ENCODE measurements at places on chromosomes 7 and 10.

GRCh38 chr7:134357486-134357885 is 40.8 kb upstream of the SLC35B4 start:
- no peak for DNase-seq

- DNase-seq, result no peak
These were observed 15.5 kb downstream of the DENND10 start for GRCh38 chr10:119119400-119119799.

- no peak for DNase-seq
These were observed 45.1 kb downstream of the CYP2C9 start for GRCh38 chr10:94983555-94983954.

- DNase-seq, result peak; percentile 19
These were observed 82.5 kb upstream of the CREB5 start for GRCh38 chr7:28329661-28330363.

DNA sequence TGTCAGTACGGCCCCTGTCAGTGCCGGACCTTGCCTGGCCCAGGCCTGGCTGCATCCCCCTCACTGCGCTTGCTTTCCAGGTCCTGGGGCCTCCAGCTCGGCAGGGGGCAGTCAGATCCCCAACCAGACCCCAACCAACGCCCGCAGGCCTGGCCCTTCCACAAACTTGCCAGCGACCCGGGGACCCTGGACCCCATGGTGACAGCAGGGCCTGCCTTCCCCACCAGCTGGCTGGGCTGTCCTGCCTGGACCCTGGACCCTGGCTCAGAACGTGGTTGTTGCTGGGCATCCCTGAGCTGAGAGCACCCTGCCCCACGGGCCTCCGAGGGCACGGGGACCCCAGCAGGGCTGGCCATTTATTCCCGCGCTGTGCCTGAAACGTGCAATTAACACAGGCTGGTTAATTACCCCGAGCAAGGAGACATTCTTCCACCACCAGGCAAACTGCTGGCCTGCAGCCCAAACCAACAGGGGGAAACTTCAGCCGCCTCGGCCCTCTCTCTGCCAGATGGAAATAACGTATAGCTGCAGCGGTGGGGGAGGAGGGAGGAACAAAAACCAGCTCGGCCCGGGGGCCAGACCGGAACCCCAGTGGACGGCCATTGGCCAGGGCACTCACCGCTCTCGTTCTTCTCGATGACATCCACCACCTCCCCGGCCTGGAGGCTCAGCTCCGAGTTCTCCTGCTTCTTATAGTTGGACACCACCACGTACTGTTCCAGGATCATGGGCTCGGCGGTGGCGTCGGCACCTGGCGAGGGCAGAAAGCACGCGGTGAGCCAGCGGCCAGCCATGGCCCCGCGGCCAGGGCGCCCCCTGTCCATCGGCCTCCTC is 167.1 kb downstream of the NEURL1 start:
- no peak for DNase-seq

DNA sequence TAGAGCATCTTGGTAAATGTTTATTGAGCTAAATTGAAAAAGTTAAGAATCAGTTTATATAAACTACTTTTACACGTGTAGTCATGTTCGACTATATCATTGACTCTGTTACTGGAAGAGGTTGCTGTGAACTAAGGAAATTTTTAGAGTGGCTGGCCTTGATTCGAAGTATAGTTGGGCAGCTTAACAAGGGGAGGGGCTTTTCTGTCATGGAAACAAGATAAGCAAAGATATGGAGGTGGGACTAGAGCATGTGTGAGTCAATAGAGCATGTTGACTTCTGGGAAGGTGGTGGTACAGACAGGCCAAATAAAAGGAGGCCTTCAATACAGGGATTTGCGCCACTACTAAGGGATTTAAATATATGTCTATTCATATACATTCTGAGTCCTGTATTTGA is 7.6 kb downstream of the ATP5F1C start:
- peak; percentile 12 for DNase-seq

- DNase-seq, result no peak
These were observed 140.9 kb downstream of the AUTS2 start for GRCh38 chr7:69739190-69739589.

DNA sequence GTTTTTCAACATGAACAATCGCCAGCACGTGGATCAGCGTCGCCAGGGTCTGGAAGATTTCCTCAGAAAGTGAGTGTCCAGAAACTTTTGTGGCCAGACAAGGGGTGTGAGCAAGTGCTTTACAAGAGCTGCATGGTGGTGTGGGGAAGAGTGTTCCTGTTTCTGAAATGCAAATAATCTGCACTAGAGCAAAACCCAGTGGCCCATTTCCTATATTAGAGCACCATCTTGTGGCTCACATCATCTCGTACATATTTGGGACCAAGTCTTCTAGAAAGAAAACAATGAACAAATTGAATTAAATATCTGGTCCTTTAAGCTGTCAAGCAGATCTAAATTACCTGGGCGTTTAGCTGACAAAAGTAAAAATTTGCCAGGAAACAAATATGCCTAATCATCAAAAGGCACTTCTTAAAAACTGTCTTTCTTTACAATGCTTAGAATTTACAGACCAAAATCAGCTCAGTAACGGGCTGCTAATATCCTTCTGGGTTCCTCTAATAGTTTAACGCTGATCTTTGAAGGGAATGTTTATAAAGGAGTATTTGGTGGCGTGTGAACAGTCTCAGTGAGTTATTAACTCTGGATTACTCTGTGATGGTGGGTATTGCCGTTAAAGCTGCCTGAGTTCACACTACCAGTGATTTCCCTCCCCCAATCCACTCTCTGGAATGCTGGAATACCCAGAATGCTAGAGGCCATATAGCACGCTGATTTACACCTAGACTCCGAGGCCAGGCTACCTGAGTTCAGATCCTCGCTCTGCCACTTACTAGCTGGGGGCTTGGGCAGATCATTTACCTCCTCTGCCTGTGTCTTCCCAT is 73.6 kb downstream of the SNX10 start:
- peak; percentile 94 for DNase-seq

- DNase-seq, result no peak
These were observed 87.4 kb downstream of the LRRC4 start for GRCh38 chr7:127943541-127944521.

DNA sequence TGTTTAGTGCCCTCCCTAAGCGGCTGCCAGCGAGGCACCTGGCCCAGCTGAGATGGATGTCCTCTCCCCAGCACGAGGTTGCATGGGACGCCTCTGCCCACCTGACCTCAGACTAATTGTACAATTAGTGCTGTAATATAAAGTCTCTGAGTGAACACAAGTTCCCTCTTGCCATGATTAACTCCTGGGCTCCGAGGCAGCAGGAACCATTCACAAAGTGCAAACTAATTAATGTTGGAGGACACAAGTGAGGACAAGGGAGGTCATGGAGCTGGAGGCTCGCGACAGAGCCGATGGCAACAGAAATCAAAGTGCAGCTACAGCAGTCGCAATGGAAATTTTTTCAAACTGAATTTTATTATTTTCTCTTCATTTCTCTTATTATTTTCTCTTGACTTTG is 156.6 kb upstream of the ADARB2 start:
- no peak for DNase-seq

DNA sequence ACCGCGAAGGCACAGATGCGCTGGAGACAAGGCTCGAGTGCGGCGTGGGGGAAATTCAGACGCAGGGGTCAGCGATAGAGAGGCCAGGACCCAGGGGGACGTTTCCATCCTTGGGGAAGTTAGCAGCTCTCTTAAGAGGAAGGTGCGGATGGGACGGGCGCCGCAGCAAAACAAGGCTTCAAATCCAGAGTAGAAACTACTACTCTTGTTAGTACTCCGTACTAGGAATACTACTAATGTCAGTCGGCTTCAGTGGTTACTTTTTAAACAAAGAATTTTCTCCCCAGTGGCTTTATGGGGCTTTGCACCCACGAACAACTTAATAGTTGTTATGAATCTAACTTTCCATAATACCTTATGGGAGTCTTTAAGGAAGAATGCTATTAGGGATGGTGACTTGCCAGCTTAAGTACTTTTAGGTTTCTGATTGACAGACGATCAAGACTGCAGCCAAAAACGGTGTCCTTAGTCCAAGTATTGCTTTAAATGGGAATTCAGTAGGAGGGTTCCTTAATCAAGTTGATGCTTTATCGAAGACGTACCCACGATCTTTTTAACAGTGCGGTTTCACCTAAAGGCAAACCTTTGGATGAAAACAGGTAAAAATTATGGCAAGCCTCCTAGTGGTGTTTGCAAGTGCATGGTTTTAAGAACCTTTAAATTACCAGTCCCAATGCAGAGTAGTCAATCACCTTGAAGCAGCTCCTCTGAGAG is 812 bp upstream of the IDE start:
- no peak for DNase-seq

DNA sequence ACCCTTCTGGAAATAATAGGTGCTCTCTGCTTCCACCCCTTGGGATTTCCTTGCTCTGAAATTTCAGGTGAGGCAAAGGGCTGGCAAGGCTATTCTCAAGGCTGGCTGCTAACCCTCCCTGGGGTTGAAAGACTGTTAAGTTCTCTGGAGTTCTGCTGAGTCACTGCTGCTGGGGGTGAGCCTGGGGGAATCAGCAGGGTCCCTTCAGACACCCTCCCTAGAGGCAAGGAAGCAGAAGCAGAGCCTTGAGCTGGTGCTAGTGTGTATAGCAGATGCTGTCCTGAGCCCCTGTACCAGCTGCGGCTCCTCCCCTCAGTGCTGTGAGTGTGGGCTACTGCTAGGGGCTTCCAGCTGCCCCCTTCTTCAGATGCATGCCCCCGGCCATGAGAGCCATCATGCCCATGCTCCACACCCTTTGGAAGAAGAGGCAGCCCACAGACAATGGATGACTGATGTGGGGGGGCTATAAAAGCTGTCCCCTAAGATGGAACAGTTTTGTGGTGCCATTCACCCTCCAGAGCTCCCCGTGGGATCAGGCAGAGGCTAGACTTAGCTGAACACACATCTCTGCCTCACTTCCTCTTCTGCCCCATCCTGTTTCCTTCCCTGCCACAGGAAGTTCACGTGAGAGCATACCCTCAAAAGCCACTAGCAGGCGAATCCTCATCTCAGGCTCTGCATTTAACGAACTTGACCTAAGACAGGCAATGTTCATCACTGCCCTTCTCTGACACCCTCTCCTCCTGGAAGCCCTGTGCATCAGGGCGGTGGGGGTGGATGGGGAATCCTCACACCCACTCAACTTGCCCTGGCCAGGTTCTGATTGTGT is 91.8 kb downstream of the SH3PXD2A start:
- DNase-seq, result peak; percentile 95

- no peak for DNase-seq
These were observed 2.7 kb downstream of the PROSER2 start for GRCh38 chr10:11825796-11826414.

GRCh38 chr10:46014683-46015405 is 15.6 kb downstream of the NCOA4 start:
- no peak for DNase-seq

DNA sequence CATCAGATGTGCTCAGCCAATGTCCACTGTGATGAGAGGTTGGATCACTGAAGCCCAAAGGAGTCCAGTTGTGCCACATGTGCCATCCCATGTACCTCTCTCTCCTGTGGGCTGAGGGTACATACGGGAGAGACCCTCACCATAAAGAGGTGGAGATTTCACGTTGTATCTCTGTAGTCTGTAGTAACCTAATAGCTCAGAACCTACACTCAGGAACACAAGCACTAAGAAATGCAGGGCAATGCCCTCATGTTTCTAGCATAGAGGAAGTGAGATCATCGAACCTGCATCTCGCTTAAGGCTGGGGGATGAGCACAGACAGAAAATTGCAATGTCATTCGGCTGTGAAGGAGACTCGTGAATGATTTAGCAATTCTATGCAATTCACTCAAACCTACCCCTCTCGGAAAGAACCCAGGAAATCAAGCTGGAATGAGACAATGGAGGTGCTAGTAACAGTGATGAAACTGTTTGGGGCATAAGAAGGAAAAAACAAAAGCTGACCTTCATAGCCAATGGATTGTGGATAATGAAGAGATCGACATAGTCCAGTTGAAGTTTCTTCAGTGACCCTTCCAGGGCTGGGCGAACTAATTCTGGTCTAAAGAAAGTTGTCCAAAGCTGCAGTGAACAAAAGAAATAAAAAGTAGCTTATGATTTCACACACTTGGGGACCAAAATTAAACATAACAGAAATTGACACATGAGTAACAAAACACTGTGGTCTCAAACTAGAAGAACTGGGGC is 80.3 kb upstream of the UCN3 start:
- peak; percentile 86 for DNase-seq

- no peak for DNase-seq
These were observed 7.3 kb downstream of the ITIH2 start for GRCh38 chr10:7710446-7710845.

DNA sequence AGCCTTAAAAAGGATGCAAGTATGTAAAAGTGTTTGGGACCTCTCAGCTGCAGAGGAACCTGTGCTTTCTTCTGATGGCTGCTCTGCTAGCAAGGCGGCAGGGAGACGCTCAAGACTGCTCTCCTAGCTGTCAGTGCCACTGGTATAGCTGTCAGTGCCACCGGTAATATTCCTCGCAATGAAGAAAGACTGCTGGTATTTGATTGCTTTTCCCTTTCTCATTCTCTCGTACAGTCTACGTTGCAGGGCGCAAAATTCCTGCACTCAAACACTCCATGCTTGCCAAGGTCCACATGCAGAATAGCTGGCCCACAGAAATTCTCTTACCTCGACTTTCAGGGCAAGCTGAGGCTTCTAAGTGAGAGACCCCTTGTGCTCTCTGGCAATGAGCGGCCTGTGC is 432.6 kb upstream of the KLF6 start:
- DNase-seq, result no peak

DNA sequence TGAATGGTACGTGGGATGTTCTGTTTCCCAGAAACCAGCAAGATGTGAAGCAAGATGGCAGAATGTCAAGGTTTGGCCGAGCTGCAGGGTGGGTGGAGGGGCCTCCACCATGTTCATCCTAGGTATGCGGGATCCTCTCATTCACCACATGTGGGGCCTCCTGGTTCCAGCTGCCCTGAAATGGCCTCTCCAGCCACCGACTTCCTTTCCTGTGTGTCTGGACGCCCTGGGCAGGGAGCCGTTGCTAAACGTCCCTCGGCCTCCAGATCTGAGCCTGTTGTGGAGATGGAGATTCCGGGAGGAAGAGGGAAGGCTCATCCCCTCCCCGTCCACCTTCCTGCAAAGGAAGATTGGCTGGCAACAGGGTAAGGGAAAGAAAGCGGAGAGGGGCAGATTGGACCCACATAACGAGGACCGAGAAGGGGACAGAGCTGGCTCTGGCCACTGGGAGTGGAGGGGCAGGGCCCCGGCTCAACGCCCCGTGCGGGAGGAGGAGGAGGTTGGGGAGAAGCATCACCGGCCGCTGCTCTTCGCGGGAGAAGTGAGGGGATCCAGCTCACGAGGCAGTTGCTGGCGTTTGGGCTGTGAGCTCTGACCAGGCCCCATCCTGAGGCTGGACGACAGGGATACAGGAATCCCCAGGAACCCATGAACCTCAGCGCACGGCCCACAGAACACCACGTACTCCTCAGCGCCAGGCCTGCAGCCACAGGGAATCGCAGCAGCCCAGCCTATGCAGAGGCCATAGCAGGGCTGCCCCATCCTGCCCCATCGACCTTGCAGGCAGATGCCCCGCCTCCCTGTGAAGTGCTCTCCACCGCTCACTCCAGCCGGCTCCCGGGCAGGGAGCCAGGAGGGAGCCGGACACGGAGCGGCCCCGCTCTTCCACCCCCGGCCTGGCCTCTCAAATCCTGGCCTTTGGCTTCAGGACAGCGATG is 98.3 kb downstream of the FOXL3 start:
- no peak for DNase-seq

Data from NB4 (cell line).